Activated CD8-positive, alpha-beta T cell treated with anti-CD3 and anti-CD28 coated beads for 36 hours (primary cell): ENCODE measurements at places on chromosomes 3 and 15. TPM values are rescaled to one million over a fixed set of nuclear protein-coding genes. Genes with fewer than 3 reads are reported as not detected.

GRCh38 chr15:57554812-57555179 is 36.9 kb upstream of the MYZAP start:
- DNase-seq = no peak

- DNase-seq = no peak
These were observed 283.7 kb downstream of the IL5RA start for GRCh38 chr3:2826453-2826852.

Gene SST
- total RNA-seq = not detected

Gene EXD1
- not detected for total RNA-seq
